ENCODE measurements at places on chromosomes 6 and 20.

GRCh38 chr6:137903933-137904821 lies 37.1 kb downstream of the TNFAIP3 start:
- no peak for DNase-seq

DNA sequence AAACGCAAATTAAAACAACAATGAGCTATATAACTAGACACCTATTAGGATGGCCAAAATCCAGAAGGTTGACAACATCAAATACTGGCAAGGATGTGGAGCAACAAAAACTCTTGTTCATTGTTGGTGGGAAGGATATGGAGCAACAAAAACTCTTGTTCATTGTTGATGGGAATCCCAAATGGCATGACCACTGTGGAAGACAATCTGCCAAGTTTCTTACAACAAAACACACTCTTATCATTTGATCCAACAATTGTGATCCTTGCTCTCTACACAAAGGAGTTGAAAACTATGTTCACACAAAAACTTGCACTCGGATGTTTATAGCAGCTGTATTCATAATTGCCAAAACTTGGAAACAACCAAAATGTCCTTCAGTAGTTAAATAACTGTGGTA lies 61.8 kb upstream of the LAMA2 start:
- no peak for DNase-seq

DNA sequence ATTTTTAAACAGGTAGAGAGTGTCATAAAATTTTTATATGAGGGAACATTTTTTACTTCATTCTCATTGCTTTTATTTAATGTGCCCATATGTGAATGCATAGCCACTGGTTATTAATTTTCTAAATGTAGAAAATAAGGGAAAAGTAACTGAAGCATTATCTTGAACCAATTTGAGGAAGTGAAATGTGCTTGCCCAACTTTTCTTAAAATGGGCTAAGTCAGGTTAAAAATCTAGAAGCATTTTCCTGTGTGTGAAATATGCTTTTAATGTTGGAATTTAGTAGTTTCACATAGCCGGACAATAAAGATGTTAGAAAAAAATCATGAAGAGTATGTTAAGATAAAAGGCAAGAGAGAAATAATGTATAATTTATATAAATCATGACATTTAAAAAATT lies 3.8 kb downstream of the SEC23B start:
- DNase-seq: no peak

DNA sequence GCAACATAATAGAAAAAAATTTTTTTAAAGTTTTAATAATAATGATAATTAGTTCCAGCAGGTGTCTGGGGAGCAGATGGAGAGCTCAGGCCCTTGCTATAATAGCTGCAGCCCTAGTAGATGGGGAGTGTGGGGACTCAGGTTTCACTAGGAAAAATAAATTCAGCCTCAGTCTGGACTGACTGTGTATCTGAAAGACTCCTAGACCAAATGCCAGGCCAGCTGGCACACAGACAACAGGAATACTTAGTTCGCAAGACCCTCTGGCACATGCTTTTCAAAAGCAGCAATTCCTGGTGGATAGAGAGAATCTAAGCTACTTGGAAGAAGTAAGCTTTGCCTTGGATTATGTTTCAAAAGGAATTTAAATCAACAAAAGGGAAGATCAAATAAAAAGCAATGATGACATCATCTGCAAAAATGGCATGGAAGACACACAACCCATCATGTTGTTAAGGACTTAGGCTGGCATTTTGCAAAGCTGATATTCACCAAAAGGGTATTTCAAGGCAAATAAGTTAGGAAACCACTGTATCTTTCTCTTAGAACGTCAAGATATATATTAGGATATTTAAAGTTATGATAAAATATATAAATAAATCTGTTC lies 107.8 kb downstream of the RNGTT start:
- no peak for DNase-seq

DNA sequence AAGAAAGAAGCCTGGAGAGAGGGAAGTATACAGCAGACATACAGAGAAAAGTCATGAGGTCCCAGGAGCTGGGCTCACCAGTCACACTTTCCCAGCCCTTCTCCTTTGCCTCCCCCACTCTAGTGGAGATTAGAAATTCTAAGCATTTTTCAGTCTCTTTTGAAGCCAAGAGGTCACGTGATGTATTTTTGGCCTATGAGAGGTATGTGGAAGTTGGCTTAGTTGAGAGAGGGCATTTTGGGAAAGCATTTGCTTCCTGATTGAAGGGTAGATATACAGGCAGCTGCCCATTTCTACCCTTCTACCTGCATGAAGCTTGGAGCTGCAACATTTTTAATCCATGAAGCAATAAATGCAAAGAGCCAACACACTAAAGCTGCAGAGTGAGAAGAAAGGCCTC lies 106.0 kb upstream of the TNFAIP3 start:
- DNase-seq: no peak

GRCh38 chr6:3319610-3320200 lies 61.0 kb downstream of the PSMG4 start:
- DNase-seq: no peak

DNA sequence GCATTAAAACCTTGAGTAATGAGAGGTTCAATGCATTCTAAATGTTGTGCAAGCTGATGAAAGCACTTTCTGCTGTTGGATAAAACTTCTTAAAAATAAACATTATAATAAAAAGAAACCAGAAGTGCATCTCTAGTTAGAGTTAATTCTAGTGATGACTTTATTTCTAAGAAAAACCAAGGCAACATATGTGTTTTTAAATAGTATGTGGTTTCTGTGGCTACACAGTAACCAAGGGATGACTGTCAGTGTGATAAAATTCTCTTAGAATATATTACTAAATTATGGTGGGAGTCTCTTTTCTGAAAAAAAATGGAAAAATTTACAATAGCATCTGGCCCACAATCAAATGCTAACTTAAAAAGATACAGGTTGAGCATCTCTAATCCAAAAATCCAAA lies 117.0 kb downstream of the ME1 start:
- DNase-seq: no peak

GRCh38 chr6:21791581-21791980 lies 198.0 kb downstream of the SOX4 start:
- DNase-seq: no peak

GRCh38 chr6:19734061-19734460 lies 103.1 kb upstream of the ID4 start:
- no peak for DNase-seq

DNA sequence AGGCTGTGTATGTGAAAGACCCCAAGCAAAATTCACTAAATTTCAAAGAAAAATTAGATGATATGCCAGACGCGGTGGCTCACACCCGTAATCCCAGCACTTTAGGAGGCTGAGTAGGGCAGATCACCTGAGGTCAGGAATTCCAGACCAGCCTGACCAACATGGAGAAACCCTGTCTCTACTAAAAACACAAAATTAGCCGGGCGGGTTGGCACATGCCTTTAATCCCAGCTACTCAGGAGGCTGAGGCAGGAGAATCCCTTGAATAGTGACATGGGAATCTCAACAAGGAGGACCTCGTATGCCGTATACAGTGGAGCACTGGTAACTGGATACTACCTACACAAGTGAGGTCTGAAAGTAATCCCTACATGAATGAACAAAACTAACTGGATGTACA lies 92.7 kb upstream of the JARID2 start:
- DNase-seq: no peak

DNA sequence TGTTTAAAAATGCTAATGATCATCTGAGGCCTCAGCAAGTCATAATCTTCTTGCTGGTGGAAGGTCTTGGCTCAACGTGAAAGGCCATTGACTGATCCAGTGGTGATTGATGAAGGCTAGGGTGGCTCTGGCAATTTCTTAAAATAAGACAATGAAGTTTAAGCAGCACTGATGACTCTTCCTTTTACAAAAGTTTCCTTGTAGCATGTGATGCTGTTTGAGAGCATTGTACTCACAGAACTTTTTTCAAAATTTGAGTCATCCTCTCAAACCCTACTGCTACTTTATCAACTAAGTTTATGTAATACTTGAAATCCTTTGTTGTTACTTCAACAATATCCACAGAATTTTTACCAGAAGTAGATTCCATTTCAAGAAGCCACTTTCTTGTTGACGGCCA lies 382.3 kb downstream of the ESR1 start:
- DNase-seq: no peak

GRCh38 chr20:703006-703405 lies 27.4 kb upstream of the SCRT2 start:
- DNase-seq: no peak

DNA sequence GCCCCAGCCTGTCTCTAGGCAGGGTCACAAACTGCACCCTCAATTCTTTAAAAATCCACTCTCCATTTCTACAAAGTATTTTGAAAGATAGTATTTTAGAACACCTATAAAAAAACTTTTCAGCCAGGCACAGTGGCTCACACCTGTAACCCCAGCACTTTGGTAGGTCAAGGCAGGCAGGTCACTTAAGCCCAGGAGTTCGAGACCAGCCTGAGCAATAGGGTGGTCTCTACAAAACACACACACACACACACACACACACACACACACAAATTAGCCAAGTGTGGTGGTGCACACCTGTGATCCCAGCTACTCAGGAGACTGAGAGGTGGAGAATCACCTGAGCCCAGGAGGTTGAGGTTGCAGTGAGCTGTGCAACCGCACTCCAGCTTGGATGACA lies 30.2 kb downstream of the SLC23A2 start:
- no peak for DNase-seq

DNA sequence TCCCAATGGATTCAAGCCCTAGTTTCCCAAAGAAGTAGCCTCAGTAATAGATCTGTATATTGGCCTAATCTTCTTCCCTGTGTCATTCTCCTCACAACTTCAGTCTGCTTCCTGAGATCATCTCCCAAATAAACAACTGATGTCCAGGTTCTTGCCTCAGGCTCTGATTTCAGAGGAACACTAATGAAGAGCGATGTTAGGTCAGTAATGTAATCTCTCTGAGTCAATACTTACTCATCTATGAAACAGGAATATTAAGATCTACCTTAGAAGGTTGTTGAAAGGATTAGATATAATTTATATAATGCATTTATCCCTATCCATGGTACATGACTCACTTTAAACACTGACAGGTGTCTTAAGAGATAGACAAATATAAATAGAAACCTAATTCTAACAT lies 246.0 kb upstream of the FLRT3 start:
- no peak for DNase-seq

DNA sequence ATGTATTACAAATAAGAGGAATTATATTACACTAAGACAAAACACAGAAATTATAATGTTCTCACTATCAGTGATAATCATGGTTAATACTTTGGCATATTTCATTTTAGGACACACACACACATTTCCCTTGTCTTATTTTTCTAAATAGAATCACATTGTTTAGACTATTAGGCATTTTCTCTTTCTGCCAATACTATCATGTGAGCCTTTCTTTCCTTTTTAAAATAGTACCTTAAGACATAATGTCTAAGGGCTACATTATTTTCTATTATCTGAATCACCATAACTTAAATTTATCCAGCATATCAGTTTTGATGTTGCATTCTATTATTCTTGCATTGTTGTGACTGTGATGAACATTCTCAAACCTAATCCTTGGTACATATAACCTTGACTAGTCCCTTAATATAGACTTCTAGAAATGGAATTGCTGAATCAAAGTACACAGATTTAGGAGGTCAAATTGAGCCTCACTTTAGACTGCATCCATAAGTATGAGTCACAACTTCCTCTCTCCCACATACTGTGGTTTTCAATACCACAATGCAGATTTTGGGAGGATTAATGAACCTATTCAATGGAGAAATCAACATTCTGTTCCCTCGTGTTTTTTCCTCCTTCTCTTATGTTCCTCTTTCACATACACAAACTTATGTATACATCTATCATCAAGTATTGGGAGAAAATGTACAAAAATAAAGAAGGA lies 212.6 kb downstream of the MOXD1 start:
- no peak for DNase-seq

Measured in activated CD8-positive, alpha-beta memory T cell treated with anti-CD3 and anti-CD28 coated beads for 4 hours (primary cell).